ENCODE measurements at places on chromosomes 2 and 18.
A peak's percentile ranks its signal among the peaks of the same experiment; 100 is the strongest.

DNA sequence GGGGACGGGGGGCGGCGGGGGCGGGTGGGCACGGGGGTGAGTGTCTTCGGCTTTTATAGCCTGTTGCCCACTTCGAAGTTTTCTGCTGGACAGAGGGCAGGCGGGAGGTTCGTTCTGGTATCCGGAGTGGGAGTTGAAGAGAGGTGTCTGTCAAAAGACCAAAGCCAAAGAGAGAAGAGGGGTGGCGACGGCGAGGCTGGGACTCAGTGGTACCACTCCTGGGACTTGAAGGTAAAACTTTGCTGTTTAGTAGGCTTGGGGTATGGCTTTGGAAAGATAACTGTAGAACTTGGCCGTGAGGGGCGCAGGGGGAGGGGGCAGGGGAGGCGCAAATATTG, 215.8 kb upstream of the DTNA start:
- no peak for DNase-seq

DNA sequence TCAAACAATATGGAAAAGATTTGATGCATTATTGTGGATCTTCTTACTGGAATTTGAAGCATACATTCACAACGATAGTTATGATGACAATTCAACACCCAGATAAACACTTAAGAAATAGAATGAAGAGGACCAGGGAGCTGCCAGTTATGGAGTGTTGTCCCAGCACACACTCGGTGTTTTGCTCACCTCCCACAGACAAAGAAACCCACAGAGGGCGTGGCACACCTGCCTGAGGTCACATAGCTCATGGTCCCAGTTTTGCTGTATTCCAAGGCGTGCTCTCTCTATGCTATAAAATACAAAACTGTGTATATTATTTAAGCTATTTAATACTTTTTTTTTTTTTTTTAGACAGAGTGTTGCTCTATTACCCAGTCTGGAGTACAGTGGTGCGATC, 31.1 kb downstream of the EFR3B start:
- DNase-seq = no peak

GRCh38 chr2:55592130-55592529, 25.3 kb downstream of the PPP4R3B start:
- no peak for DNase-seq

GRCh38 chr2:189580241-189580651, 340 bp downstream of the SLC40A1 start:
- peak; percentile 17 for DNase-seq

GRCh38 chr2:102235042-102235473, 48.2 kb downstream of the IL1RL2 start:
- DNase-seq = no peak

- no peak for DNase-seq
Observed at GRCh38 chr2:215439980-215440512, 4.2 kb upstream of the FN1 start.

- DNase-seq = peak; percentile 24
Observed at GRCh38 chr2:17851731-17852585, 26.5 kb upstream of the KCNS3 start.

GRCh38 chr2:9757501-9758264, 85.6 kb upstream of the TAF1B start:
- no peak for DNase-seq

- no peak for DNase-seq
Observed at GRCh38 chr18:75376004-75376403, 51.5 kb downstream of the SMIM21 start.

- no peak for DNase-seq
Observed at GRCh38 chr2:232860593-232861241, 9.3 kb upstream of the SNORC start.

DNA sequence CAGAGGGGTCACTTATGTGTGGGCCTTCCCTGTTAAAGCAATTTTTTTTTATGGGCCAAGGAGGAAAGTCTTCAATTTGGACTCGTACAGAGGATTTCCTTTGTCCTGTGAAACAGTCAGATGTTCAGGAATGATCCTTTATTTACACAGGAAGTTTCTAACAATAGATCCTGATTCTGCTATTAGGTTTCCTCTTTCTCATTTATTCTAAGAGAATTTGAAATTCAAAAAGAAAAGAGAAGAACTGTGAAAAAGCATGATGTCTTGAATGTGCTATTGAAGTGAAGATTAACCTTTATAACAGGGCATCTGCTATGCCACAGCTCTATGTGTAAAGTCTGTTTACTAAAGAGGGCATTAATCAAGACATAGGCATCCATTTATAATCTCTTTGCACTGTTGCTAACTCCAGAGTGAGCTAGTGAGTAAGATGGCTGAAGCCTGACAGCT, 105.3 kb upstream of the FAM98A start:
- no peak for DNase-seq

DNA sequence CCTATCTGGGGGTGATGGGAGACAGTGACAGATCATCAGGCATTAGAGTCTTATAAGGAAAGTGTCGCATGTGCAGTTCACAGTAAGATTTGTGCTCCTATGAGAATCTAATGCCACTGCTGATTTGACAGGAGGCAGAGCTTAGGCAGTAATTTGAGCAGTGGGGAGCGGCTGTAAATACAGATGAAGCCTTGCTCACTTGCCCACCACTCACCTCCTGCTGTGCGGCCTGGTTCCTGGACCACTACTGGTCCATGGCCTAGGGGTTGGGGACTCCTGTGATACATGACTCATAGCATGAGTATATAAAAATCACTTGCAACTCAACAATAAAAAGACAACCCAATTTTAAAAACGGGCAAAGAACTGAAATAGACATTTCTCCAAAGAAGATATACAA, 71.1 kb upstream of the ACAA2 start:
- no peak for DNase-seq

GRCh38 chr2:11856095-11856494, 109.7 kb downstream of the LPIN1 start:
- DNase-seq = no peak

GRCh38 chr18:74509856-74510769, 13.9 kb downstream of the CNDP2 start:
- no peak for DNase-seq

GRCh38 chr2:223399357-223399957, 202.7 kb downstream of the SCG2 start:
- no peak for DNase-seq

DNA sequence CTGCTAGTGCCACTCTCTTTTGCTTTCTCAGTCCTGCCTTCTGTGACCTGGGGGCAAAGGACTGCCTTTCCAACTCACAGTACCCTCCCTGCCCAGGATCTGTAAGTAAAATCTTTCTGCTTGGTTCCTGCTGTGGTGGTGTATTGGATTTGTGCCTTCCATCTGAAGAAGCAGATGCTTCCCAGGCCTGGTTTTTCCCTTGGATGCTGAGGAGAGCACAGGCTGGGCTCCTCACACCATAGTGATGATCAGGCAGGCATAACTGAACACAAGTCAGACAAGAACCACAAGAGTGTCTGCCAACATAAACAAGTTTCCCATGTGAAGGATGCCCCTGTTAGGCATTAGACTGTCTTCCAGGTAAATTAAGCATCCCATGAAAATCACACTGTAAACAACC, 121.3 kb upstream of the NRXN1 start:
- no peak for DNase-seq

- no peak for DNase-seq
Observed at GRCh38 chr2:14673351-14673875, 40.9 kb downstream of the LRATD1 start.

DNA sequence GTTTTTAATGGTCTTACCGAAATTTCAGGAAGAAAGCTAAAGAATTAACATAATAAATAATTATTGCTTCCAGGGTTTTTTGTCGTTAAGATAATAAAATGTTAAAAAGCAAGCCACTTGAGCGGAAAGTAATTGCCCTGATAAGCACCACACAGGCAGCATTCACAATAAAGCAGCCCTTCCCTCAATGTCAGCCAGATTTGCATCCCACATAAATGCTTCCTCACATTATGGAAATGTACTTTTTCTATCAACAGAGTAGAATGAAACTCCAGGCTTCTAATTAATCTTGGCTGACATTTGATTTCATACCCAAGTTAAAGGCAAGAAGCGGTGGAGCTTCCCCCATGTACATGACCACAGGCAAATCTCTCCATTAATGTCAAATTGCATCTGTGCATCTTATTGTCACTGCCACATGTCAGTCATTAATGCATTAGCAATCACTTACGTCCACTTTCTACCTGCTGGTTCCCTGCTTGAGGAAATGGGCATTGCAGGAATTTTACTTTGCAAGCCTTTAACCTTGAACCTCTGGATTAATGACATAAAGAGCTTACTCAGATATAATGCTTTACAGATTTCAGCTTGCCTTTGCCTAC, 26.2 kb downstream of the PTPRM start:
- no peak for DNase-seq

DNA sequence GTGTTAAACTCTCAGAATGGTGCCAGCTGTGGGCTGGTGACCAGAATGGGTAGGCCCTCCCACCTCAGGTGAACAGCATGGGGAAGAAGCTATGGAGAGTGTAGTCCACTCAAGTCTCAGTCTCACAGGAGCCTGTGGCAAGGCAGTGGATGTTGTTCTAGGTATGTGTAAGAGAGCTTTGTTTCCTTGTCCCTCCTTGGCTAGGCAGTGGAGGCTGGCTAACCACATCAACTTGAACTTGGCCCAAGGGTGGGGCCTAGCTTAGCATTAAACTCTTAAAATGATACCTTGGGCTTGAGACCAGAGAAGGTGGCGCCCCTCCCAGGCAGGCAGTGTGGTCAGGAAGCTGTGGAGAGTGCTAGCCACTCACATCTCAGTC, 53.2 kb upstream of the SLC4A10 start:
- DNase-seq = no peak

- DNase-seq = no peak
Observed at GRCh38 chr2:186433777-186434432, 52.2 kb upstream of the ZC3H15 start.

DNA sequence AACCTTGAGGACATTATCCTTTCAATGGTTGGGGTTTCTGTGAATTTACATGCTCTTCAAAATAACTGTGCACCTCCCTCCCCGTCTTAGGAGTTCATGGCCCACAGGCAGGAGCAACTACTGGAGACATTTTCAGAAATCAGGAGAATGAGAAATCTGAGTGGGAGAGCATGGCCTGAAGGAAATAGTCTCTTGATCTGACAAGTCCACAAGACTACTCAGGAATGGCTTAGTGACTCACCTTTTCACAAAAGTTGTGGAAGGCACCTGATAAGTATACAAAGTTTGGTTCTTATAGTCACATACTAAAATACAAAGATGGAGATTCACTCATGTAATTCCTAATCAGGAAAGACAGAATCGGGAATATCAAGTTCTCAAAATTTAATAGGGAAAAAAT, 83.6 kb upstream of the NCKAP5 start:
- DNase-seq = no peak

GRCh38 chr2:9993488-9994165, 42.1 kb downstream of the GRHL1 start:
- no peak for DNase-seq

DNA sequence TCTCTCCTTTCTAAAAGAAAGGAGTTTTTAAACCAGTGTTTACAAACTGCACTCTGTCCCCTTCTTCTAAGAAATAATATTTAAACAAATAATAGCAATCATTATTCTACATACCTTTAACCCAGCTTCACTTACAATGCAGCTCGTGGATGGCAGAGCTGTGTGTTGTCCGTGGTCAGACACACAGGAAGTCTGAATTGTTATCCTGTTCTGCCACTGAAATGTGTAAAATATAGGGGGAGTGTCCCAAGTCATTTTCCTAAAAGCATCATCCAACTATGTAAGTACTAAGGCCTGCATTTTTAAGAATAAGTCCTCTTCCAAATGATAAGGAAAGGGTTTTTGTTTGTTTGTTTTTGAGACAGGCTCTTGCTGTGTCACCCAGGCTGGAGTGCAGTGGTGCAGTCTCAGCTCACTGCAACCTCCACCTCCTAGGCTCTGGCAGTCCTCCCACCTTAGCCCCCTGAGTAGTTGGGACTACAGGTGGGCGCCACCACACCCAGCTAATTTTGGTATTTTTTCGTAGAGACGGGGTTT, 2.7 kb upstream of the PPP4R1 start:
- no peak for DNase-seq

DNA sequence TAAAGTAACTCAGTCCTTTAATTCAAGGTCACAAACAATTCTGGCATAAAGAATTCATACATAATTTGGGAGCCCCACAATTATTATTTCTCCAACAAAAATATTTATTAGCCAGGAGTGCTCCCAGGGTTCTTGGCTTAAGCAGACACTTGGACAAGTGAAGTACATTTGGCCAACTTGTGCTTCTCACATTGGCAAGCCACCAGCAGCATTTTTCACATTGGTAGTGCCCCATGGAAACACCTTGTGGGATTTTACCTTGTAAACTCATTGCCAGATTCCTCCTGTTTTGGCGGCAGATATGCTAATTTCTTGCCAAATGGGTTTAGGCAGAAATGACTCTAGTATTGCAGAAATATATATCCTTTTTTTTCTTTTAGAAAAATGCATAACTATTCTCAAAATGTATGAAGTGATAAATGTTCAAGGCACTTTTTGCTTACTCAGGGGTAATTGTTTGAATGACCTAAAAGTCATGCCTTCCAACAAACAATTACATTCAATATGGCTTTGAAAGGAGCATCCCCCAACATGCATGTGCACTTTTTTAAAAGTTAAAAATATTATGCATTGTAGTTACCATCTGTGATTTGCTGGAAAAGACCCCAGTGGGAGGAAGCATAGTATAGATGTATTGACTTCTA, 113.5 kb downstream of the CSRNP3 start:
- DNase-seq = no peak

DNA sequence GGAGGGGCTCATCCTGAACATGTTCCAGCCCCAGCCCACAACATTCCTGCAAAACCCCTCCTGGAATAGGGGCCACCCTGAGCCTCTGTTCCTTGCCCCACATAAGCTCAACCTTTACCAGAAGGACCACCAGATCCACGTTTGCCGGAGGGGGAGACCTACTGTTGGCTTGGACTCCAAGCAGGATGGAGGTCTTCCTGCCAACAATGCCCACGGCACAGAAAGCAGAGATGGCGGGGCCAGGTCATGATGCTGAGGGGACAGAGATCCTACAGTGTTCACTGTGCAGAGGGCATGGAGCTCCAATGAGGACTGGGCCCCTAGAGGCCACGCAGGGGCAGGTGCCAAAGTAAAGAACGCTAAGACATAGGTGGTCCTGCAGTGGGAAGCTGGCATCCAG, 98.5 kb upstream of the RAB6C start:
- DNase-seq = no peak

DNA sequence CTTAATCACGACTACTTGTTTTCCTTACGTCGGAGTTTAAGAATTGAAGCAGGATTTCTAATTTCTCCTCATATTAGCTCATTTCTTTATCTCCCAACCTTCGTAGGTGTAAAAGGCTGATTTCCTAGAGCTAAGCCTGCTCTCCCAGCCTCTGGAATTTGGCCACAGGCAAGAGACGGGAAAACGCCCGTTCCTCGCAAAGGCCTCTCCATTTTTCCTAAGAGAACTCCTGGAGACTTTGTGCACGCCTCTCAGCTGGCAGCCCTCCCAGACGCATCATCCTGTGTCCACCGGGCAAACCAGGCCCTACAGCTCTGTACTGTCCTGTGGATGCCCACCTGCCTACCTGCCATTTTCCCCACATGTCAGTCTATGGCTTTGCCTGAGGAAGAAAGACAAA, 106.3 kb downstream of the FTCDNL1 start:
- DNase-seq = no peak
